Activated effector memory CD4-positive, alpha-beta T cell treated with anti-CD3 and anti-CD28 coated beads, Interleukin-2, amount 50 U/mL, for 16 hours (primary cell): ENCODE measurements at places on chromosomes 13 and 19.

GRCh38 chr19:10368101-10368803 is 12.1 kb downstream of the TYK2 start:
- no peak for DNase-seq

GRCh38 chr19:39996218-39996810 is 546 bp upstream of the ZNF546 start:
- DNase-seq, result no peak

DNA sequence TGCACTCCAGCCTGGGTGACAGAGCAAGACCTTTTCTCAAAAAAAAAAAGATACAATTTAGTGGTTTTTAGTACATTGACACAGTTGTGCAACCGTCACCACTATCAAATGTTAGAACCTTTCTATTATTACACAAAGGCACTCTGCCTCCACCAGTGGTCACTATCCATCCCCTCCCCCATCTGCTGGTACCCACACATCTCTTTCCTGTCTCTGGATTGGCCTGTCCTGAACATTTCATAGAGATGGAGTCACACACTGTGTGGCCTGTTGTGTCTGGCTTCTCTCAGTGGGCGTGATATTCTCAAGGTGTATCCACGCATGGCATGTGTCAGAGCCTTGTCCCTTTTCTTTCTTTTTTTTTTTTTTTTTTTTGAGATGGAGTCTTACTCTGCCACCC is 11.2 kb downstream of the KDM4B start:
- no peak for DNase-seq

DNA sequence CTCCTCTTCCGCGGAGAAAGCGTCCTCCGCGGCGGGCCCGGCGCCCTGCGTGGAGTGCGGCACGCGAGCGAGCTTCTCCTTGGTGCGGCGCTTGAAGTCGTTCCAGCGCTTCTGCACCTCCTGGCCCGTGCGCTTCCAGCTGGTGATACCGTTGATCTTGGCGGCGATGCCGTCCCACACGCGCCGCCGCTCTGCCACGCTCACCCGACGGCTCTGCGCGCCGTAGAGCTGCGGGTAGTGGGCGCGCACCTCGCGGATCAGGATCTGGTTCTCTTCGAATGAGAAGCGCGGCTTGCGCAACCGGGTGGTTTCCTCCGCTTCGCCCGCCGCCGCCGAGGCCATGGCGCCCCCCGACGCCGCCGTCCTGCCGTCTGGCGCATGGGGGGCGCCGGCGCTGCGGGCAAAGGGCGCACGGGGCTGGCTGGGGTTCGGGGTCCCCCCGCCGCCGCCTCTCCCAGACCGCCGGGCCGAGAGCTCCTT is 941 bp downstream of the MYPOP start:
- peak; percentile 70 for DNase-seq

- DNase-seq, result no peak
Measured at GRCh38 chr19:55683449-55684261, 8.6 kb downstream of the EPN1 start.

DNA sequence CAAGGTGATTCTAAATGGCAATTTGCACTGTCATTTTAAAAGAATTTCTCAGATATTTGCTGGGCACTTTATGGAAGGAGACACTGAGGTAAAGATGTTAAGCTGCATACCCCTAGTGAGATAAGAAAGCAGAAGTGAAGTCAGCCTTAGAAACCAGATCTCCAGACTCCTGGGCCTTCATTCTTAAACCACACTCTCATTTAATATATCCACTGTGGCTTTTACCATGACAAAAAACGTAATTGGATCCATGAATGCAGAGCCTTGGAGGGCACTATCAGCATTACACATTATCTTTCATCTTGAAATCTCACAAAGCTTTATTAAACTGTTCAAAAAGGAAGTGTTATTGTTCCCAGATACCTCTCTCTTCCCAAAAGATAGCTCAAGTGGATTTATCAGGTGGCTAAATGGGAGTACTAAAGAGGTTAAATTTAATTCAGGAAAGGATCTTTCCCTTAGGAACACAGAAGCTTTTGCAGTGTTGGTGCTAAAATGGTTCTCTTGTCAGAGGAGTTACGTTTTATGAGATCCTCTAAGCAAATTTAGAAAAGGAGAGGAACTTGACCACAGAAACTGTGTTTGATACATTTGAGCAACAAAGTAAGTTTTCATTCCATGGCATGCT is 1060.4 kb downstream of the EFNB2 start:
- no peak for DNase-seq

GRCh38 chr19:41872384-41872774 is 4.7 kb upstream of the CD79A start:
- DNase-seq, result no peak

GRCh38 chr19:10812902-10813404 is 23.1 kb downstream of the TMED1 start:
- DNase-seq, result no peak

DNA sequence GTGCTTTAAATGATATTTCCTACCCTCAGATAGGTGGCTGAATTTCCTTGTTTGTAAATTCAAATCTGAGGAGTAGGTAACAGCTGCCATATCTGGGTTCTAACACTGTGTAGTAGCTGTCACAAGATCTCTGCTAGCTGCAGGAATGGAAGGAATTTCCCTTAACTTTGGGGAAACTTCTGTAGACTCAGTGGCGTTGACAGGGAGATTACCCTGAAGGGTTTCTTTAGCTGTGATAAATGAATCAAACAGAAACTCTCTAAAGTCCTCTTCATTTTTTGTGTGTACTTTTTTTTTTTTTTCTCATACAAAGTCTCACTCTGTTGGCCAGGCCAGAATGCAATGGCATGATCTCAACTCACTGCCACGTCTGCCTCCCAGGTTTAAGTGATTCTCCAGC is 5.3 kb upstream of the EPSTI1 start:
- no peak for DNase-seq

DNA sequence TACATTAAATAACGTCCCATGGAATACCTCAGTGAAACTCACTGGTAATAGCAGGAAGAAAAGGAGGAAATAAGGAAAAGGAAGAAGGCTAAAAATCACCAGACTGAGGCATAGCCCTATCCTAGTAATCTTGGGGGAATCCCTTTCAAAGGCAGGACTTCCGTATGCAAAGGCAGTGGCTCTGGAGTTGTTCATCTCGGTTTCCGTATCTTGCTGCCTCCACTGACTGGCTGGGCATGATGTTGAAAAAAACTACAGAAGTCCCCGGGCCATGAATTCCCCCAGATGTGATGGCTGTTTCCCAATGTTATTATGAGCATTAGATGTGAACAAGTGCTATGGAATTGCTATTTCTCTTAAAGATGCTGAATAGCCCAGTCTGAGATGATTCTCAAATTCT is 5.5 kb downstream of the FPR2 start:
- no peak for DNase-seq

GRCh38 chr19:51491586-51491985 is 10.0 kb downstream of the SIGLEC12 start:
- DNase-seq, result no peak

DNA sequence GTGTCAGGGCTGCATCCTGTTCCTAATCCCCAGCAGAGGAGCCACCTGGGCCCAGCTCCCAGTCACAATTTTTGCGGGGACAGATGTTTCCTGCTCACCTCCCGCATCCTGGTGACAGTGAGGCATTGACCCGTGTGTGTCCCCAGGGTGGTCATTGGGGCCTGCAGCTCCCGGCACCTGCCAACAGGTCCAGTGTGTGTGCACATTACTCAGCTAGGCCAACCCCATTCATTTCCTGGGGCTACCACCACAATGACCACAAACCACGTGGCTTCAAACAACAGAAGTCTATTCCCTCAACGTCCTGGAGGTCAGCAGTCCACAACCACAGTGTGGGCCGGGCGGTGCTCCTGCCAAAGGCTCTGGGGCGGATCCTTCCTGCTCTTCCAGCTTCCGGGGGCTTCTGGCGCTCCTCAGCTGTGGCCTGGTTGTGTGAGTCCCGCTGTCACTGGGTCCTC is 11.9 kb upstream of the F2RL3 start:
- no peak for DNase-seq

GRCh38 chr13:49053215-49053614 is 77.5 kb downstream of the FNDC3A start:
- no peak for DNase-seq

DNA sequence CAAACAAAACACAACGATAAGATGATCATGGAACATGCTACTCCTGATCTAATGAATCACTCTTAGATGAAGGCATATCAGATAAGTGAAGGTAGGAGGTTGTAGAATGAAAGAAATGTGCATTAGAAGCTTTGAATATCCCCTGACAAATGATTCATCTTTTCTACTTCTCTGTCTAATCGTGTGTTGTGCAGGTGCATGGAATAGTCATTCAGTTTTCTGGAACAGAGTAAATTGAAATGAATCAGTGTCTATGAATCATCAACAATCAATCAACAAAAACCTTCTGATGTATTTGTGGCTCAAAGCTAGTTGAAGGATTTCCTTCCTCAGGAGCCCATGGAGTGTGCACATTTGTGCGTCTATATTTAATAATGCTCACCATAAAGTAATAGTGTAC is 1290.4 kb upstream of the PCDH20 start:
- no peak for DNase-seq

DNA sequence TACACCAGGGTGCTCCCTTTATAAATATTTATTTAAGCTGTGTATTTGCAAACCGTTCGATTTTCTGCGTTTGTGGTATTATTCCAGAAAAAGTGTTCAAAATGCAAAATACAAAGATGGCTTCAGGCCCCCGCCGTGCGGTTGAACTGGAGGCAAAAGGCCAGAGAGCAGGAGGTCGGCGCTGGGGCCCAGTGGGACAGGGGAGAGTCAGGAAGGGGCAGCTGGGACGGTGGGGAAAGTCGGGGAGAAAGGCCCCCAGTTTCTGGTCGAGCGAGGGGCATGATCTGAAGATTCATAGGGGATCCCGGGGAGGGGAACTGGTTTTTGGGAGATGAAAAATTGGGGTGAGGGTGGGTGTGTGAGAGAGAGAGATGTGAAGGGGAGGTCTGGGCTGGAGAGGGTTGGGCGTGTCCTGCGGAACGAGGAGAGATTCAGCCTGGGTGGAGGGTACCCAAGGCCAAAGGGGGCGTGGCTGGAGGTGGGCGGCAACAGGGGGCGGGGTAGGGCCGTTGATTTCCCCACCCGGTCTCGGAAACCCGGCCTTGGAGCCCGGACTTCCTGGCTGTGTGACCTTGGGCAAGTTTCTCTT is 678 bp downstream of the ISOC2 start:
- peak; percentile 72 for DNase-seq

DNA sequence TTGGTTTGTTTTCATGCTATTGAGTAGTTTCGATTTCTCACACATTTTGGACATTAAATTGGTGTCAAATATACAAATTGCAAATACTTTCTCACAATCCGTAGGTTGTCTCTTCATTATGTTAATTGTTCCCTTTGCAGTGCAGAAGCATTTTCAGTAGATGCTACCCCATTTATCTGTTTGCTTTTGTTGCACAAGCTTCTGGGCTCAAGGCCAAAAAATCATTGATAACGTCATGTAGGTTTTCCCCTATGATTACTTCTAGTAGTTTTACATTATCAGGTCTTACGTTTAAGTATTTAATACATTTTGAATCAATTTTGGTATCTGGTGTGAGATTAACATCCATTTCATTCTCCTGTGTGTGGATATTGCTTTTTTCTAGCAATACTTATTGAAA is 14.0 kb upstream of the ZNF347 start:
- DNase-seq, result no peak

- no peak for DNase-seq
Measured at GRCh38 chr13:40211586-40211968, 454.9 kb downstream of the FOXO1 start.

GRCh38 chr19:40719414-40719894 is 2.5 kb downstream of the ITPKC start:
- no peak for DNase-seq

DNA sequence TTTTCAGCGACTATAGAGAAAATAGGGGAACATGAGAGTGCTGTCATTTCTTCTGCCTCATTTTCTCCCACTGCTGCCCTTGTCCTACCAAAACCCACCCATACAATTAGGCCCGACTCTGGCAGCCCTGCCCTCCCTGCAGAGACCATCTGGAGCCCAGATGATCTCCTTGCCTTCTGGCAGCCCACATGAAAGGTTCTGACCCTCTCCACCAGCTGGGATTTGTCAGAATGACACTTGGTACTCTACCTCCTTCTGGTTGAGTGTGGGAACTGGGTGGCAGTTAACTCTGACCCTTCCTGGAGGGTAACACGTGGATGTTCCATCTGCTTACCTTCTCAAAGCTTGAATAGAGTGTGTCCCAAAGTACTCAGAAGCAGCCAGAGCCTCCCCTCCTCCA is 21.0 kb upstream of the SIAH3 start:
- no peak for DNase-seq

DNA sequence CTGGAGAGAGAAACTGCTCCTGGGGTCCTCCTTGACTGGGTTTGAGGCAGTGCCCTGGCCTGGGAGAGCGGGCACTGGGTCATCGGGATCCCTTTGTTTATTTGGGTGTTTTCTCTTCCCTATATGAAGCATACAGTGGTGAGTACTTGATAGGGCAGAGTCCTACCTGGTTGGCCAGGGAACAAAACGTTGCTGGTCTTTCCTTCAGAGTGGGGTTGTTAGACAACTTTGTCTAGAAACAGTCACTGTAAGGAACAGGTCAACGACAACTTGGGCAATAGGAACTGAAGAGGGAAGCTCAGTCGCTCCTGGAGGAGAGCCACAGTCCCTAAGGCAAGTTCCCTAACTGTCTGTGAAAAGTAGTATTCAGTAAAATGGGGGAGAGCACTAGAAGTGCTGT is 550 bp upstream of the OLFM4 start:
- no peak for DNase-seq

DNA sequence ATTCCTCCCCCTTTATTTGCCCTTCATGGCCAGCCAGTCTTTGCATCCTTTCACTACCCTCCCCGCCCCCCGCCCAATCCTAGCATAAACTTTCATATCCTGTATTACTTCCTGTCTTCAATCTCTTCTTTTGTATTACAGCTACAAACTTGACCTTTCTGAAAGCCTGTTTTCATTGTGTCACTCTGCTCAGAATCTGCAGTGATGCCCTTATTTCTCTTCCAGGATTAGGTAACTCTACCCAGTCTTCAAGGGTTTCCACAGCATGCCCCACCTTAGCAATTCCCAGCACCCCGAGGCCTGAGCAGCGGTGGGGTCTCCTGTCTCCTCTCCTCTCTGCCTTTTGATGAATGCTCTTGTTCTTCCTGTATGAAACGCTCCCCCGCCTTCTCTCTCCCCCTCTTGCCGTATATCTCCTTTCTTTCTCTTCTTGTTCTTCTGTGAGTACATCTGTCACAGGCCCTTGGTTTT is 145.6 kb downstream of the SHISA2 start:
- DNase-seq, result no peak

- no peak for DNase-seq
Measured at GRCh38 chr13:77555246-77555645, 19.7 kb downstream of the SCEL start.

- DNase-seq, result no peak
Measured at GRCh38 chr19:51294977-51295375, 16.5 kb upstream of the IGLON5 start.

- DNase-seq, result no peak
Measured at GRCh38 chr13:38872693-38873092, 117.9 kb downstream of the STOML3 start.

- no peak for DNase-seq
Measured at GRCh38 chr19:41362143-41362847, 1.7 kb downstream of the B9D2 start.

- no peak for DNase-seq
Measured at GRCh38 chr13:110511509-110512181, 49.9 kb downstream of the RAB20 start.
